NCI-H2081 treated with DMSO at 0.1 percent for 48 hours (cell line): ENCODE measurements at places on chromosomes 12 and 14.

DNA sequence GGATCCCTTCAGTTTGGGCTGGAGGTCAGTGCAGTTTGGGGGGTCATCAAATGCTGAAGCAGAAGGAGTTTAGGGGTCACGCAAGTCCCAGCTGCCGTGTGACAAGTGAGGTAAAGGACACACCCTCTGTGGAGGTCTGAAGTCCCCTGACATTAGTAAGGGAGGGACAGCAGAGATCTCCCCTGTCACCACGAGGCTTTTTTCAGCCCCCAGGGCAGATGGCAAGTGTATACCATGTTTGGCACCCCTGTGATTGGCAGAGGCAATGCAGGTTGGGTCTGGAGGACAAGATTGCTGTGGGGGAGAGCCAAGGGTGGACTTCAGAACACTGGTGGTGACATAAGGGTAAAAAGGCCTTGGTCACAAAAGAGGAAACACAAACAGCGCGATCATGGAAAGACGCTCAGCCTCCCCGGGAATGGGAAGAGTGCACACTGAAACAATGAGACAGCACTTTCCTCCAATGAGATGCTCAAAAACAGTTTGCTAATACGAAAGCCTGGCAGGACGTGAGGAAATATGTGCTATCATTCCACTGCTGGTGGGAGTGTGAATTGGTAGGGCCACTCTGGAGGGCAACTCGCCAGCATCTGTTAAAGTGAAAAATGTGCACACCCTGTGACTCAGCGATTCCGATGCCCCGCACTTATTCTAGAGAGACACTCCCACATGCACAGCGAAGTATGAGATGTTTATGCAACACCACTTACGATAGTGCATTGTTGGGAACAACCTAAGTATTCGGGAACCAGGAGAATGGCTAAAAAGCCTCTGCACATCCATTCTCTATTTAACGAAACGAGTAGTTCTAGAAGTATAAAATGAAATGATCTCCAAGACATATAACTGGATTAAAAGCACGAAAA, 14.4 kb upstream of the CD27 start:
- DNase-seq = no peak

DNA sequence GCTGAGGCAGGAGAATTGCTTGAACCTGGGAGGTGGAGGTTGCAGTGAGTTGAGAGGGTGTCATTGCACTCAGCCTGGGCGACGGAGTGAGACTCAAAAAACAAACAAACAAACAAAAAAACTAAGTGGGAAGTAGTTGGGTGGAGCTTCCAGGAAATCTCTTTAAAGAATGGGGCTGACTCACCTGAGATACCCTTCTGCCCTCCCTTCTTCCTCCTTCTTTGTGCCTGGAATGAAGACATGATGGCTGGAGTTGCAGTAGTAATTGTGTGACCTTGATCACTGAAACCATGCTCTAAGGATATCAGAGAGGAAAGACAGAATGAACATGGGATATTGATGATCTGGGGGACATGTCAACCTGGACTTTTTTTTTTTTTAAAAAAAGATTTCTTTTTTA, 87.6 kb upstream of the MED13L start:
- no peak for DNase-seq

GRCh38 chr12:2776129-2776806, 18.5 kb upstream of the FKBP4 start:
- no peak for DNase-seq

DNA sequence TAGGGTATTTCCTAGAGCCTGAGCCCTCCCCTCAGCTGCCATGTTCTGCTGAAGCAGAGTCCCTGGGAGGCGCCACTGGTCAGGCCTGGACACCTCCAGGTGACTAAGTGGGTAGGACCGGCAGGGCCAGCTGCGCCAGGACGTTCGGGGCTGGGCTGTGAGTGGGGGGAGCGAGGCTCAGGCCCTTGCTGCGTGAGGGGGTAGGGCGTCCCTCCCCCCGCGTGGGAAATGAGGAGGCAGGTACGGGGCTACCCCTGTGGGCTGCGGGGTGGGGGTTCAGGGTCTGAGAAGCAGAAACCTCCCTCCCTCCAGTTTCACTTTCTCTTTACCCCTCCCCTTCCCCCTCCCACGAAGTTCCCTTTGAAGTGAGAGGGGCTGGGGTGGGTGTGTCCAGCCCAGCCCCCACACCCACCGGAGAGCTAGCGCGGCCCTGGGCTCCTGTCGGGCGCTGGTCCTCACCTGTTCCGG, 22.1 kb upstream of the KIF26A start:
- DNase-seq = no peak
